ENCODE measurements at places on chromosomes 2 and 18.

- DNase-seq, result no peak
Measured at GRCh38 chr2:30611583-30611982, 164.5 kb downstream of the LCLAT1 start.

- no peak for DNase-seq
Measured at GRCh38 chr2:8918412-8918811, 81.0 kb upstream of the KIDINS220 start.

DNA sequence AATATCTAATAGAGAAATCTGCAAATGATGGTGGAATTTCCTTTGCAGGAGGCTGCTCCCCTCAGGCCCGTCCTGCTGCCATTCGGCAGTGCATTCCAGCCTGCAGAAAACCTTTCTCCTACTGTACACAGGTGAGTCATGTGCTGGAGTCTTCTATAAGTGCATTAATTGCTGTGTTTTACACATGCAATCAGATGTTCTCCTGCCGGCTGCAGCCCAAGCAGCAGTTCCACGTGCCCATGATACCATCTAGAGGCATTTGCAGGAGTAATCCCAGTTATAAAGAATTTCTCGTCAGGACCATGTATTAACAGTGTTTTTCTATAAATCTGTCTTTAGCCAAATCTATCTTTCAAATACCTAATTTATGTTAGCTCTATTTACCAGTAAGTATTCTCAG, 304.7 kb upstream of the HNMT start:
- no peak for DNase-seq

- no peak for DNase-seq
Measured at GRCh38 chr2:217797661-217798069, 205.1 kb downstream of the TNS1 start.

Data from Kasumi-1 (cell line).